ENCODE measurements at places on chromosomes 1 and 21.
A peak's percentile ranks its signal among the peaks of the same experiment; 100 is the strongest.

DNA sequence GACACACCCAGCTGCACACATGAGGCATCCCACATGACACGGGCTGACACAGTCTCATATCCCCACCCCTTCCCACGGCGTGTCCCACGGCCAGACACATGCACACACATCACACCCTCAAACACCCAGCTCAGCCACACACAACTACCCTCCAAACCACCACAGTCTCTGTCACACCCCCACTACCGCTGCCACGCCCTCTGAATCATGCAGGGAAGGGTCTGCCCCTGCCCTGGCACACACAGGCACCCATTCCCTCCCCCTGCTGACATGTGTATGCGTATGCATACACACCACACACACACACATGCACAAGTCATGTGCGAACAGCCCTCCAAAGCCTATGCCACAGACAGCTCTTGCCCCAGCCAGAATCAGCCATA is 22.6 kb downstream of the PODN start:
- DNase-seq = no peak

- DNase-seq = no peak
These were observed 1.7 kb upstream of the CLCA1 start for GRCh38 chr1:86466986-86467385.

DNA sequence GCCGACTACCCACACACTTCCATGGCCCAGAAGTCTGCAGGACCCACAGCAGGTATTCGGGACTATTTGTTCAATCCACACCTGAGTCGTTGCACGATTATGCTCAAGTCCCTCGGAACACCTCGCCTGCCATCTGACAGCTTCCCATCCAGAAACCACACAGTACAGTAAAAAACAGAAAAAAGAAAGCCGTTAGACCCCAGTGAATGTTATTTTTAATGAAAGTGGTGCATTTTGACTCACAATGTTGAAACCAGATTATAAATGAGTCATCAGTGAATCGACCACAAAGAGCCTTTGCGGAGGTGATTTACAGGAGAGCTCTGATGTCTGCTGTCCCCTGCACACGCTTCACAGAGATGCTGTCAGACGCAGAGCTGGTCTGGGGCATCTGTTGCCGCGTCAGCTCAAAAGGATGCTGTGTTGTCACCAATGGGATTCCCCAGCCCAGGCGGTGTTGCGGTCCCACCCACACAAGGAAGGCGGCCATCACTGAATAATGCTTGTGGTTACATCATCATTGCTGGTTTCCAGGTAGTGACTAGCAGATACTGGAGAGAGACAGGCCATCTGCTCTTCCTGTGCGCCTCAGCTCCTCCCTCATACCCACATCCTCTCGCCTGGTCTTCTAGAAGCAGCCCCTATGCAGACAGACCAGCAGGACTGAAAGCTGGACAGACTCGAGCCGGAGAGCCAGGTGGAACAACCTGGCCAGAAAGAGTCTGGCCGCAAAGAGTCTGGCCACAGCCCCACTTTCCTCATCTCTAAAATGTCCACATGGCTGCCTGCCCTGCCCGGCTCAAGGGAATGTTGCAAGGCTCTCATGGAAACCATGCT is 116.8 kb downstream of the TOMM20 start:
- peak; percentile 89 for DNase-seq

GRCh38 chr1:51635615-51636014 is 18.7 kb downstream of the OSBPL9 start:
- DNase-seq = no peak

DNA sequence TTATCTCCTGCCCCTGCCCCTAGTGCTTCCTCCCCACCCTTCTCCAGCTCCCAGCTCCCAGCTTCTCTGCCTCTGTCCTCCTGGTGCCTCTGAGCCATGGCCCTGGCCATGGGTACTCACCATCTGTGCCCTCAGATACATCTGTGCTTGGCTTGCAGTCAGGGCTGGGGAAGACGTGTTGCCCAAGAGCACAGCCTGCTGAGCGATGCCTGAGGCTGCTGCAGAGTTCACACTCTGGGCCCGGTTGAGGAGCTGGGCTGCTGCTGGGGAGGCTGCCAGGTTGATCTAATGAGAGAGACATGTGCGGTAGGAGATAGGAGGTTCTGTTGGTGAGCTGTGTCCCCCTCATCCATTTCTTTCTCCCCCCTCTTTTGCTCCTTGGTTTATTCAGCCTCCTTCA is 49.4 kb upstream of the A3GALT2 start:
- no peak for DNase-seq

DNA sequence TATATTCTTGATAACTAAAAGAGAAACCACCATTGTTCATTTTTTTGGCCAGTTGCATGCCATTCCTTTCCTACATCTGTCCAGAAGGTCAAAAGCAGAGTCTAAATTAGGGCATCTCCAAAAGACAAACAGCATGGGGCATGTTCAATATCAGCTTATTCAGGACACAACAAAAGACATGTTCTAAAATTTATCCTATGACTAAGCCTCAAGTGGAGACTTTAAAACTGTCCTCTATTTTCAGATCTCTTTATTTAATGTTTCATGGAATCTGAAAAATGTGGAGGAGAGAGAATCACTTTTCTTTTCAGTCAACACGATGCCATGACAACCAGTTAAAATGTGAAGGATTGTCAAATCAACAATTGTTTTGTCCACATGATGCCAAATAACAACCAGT is 303.4 kb upstream of the PRMT6 start:
- no peak for DNase-seq

DNA sequence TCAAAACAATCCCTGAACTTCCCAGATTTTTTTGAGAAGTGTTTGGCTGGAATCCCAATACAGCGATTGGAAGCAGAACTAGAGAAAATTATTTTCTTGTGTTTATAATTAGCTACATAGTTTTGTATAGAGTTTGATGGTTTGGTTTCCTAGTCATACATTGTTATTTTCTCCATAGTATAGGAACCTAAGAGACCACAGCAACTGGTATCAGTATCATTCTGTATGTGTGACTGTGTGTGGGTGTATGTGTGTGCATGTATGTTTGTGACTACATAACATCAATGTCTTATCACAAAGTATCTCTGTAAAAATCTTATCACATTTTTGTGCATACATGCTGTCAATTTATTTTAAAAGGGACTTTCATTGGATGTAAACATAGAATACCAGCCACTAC is 780.5 kb downstream of the MRPL39 start:
- no peak for DNase-seq

- DNase-seq = no peak
These were observed 61.7 kb upstream of the ANGPTL1 start for GRCh38 chr1:178932552-178932906.

DNA sequence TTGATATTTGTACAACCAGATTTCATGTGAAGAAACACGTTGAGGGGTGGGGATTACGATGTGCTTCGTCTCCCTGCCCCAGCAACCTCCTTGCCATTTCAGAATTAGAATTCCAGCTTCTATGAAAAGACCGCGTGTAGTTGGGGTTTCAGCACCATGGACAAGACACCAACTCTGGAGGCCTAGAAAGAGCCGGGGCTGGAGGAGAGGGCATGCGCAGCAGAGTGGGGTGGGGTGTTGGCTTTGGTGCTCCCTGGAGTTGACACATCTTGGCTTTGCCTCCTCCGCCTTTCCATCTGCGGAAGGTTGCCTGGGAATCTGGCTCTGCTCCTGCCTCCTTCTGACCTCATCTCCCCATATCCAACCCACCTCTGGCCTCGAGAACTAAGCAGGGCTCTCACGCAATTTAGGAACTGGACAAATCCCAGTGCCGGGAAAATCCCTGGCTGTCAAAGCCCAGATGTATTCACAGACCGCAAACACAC is 11.8 kb downstream of the HTR6 start:
- DNase-seq = no peak

DNA sequence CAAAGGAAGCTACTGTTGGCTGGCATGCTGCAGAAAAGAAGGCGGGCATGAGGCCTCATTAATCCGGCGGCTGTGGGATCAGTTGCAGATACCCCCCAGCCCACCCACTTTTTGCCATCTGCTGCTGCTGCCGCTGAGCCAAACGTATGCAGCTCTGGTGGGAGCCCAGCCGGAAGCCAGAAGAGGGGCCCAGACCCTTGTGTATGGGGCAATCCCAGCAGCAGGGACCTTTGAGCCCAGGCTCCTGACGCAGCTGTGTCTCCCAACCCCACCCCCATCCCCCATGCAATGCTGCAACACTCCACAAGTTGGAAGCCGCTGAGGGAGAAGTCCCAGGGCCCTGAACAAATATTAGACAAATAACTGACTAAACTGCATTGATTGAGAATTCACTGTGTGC is 106.0 kb downstream of the ELAVL4 start:
- DNase-seq = no peak

DNA sequence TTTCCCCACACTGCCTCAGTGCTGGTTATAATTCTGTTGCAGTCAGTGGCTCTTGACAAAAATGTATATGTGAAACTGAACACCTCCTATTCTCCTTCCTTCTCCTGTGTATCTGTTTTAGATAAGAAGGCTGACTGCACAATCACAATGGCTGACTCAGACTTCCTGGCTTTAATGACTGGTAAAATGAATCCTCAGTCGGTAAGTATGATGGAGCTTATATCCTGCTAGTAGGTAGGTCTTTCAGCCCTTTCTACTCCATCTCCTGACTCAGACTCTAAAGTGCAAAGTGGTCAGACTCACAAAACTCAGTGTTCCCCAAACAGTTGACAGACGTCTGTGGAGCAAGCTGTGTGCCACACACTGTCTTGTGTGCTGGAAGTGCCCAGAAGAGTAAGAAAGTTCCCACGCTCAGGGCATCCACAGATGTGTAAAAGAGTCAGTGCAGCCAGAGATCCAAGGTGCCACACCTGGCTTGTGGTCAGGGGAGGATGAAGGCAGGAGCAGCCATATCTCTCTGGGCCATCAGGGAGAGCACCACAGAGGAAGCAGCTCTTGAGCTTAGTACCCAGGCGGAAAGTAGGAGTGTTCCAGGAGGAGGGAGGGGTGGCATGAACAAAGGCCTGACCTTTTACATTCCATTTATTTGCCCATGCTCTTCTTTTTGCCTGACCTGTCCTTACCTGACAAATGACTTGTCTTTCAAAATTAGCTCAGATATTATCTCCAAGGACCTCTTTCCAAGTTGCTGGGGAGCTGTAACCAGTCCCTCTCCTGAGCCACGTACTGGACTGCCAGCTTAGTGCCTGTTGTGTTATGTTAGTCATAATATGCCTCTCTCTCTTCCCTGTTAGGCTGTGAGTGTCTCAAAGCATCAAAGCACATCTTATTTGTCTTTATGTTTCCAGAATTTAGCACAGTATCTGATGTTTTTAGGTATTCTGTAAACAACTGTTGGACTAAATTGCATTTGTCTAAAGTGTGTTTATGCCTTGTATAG is 14.0 kb upstream of the PODN start:
- no peak for DNase-seq

GRCh38 chr1:219476116-219476515 is 136.8 kb downstream of the ZC3H11B start:
- DNase-seq = no peak

- no peak for DNase-seq
These were observed 740.6 kb downstream of the KCNT2 start for GRCh38 chr1:195867638-195868037.

DNA sequence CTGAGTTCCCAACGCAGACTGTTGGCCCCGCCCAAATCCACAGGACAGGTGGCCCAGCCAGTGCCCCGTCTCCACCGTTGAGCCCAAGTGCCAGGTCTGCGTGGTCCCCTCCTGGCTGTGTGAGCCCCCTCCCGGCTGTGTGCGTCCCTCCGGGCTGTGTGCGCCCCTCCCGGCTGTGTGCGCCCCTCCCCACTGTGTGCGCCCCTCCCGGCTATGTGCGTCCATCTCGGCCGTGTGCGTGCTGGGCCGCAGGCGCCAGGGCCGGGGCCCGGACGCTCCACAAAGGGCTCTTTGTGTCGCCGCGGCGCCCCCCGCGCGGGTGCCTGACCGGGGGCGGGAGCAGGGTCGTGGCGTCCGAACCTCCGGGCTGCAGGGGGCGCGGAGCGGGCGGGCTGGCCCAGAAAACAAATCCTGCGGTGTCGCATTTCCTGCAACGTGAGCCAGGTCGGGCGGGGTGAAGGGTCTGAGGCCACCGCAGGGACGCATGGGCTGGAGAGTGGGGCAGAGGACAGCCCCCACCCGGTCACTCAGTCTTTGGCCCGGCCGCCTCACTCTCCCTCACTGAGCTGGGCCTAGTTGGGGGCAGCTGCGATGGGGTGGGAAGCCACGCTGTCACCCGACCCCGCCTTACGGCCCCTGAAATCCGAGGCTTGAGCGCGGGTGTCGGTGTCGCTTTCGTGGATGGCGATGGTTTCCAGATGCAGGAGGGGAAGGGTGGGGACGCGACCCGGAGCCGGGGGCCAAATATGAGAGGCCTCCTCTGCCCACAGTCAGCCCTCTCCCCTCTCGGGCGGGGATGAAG is 18.8 kb downstream of the TNFRSF25 start:
- DNase-seq = no peak
